ENCODE measurements at places on chromosomes 3 and 15.

- DNase-seq: no peak
These were observed 244.5 kb downstream of the CACNA2D3 start for GRCh38 chr3:54366839-54367238.

DNA sequence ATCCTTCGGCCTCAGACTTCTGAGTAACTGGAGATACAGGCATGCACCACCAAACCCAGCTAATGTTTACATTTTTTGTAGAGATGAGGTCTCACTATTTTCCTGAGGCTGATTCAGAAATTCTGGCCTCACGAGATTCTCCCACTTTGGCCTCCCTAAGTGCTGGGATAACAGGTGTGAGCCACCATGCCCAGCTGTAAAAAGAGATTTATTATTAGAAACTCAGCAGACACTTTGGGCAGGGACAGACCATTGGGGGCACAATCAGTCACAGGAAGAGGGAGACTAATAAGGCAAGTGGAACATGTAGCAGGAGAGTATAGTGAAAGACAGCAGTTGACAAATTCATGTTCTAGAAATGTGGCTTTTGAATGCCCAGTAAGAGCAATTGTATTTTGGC is 249.2 kb downstream of the CBLB start:
- no peak for DNase-seq

DNA sequence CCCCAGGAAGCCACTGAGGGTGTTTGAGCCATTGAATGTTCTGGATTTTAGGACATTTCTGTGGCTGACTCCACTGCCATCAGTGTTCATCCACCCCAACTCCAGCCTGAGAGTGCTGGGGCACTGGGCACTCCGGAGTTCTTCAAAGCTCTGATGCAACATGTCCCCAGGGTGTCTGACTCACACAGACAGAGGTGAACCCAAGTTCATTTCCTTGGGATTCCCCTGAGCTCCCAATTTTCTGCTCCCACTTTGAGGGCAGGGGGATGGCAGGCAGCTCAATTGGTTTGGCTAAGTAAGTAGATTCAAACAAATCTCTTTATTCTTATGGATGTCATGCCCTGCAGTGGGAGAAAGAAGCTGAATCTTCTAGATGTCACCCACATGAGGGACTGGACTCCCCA is 2.2 kb downstream of the STRA6 start:
- DNase-seq: peak; percentile 84

- no peak for DNase-seq
These were observed 725 bp downstream of the SRP14 start for GRCh38 chr15:40038275-40038637.

DNA sequence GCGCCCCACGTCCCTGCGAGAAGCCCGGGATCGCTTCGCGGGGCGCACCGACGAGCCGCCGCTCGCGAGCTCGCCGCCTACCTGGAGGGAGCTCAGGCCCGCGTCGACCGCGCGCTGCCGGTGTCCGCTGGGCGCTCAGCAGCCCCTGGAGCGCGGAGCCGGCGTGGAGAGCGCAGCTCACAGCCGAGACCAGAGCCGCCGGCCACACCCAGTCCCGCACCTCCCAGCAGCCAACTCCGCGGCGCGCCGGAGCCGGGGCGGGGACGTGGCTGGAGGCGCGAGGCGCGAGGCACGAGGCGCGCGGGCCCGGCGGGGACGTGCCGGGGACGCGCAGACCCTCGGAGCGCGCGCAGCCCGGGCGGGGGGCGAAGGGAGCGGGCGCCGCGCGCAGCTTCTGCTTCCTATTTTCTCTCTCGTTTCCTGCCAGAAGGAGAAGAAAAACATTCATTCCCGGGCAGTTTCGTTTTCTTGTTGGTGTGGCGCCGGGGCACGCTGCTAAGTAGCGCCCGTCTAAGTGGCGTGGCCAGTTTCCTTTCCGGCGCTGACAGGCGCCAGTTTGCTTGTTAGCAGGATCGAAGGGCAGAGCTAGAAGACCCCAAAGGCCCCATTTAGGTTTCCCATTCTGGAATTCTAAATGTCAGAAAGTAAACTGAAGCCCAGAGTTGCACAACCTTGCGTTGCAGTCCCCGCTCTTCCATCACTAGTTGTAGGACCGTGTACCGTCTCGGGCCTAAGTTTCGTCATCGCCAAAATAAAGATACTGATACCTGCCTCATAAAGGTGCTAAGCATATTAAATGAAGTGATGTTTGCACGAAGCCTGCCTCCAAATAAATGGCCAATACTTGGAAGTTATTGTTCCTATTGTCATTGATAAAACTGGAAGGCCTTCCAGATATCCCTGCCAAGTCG is at the start of gene GNB4:
GNB4 (minus strand) TSS at position 206 of the 911 bp plus-strand sequence. CDS start 25,270 bp downstream, outside the sequence.
- DNase-seq: peak; percentile 77

DNA sequence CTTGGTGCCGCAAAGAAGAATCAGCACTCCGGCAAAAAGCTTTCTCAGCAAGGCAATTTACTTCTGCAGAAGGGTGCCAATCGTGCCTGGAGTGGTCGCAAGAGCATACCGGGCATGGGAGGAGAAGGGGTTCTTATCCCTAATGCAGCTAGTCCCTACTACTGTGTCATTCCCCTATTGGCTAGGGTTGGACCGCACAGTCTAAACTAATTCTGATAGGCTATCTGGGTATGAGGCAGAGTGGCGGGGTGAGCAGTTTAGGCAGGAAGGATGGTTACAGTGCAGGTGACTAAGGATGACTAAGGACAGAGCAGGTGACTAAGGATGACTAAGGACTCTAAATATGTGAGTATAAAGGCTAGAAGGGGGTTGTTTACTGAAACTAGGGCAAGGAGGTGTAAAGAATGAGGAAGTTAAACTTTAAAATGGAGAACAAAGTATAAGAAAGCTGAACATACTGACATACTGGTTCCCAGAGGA is 52.9 kb downstream of the PGBD4 start:
- DNase-seq: peak; percentile 34

DNA sequence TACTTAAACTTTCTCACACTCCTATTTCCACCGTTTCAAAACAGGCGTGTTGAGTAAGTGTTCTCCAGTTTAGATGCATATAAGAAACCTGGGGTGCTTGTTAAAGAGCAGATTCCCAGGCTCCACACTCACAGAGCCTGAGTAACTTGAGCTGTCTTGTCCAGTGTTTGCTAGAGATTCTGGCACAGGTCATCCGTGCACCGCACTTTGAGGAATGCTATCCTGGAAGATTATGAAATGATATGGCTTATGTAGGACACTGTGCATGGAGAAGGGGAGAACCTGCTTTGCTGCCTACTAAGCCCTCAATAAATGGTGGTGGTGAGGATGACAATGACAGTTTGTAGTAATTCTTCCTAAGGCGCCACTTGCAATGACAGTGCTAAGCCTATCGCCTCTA is 273.7 kb downstream of the PDZRN3 start:
- DNase-seq: no peak

DNA sequence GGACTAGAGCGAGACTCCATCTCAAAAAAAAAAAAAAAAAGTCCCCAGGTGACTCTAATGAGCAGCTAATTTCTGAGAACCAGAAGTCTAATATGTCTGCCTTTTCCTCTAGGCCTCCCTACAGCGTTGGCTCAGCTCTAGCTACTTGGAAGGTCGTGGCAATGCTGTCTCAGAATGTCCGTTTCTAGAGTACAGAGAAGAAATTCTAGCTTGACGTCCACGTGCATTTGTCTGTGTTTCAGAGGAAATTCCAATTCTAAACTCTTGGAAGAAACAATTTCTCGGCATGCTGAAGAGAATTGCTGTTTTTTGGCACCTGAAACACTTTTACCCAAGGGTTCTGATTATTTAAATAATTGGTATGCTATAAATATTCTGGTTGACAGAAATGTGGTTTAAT is 78.8 kb downstream of the SOX2 start:
- DNase-seq: no peak

DNA sequence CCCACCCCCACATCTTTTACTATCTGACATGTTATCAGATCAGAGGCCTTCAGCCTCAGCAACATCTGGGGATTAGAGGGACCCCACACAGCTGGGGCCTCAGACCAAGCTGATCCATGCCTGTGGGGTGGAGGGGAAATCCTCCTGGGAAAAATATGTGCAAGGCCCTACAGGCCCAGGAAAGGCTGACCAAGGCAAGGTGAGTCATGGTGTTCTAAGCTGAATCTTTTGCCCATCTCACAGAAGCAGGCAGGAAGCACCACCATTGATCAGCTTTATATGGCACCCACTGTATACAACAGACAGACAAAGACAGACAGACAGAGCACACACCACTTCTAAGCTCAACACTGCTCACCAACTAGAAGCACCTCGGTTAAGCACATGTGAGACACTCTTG is 12.4 kb upstream of the PARP6 start:
- peak; percentile 29 for DNase-seq

- no peak for DNase-seq
These were observed 38.1 kb upstream of the IGDCC4 start for GRCh38 chr15:65460741-65461347.

Data from RWPE1 (cell line).